Right renal cortex interstitium (tissue), 3 donors: ENCODE measurements at places on chromosomes 7 and 10. TPM values are rescaled to one million over a fixed set of nuclear protein-coding genes. Genes with fewer than 3 reads are reported as not detected.

GJC3 gene
- 1.0 TPM for polyA plus RNA-seq

SLC29A4 gene
- 15.9 TPM for polyA plus RNA-seq

ADAM22 gene
- 13.1 TPM for polyA plus RNA-seq

CTAGE4 gene
- polyA plus RNA-seq: 2.6 TPM

TUBAL3 gene
- 0.19 TPM for polyA plus RNA-seq

PRXL2A gene
- 124 TPM for polyA plus RNA-seq

SLC16A9 gene
- polyA plus RNA-seq: 46.6 TPM

OR13A1 gene
- not detected for polyA plus RNA-seq

LUC7L2 gene
- polyA plus RNA-seq: 139 TPM

FAM24A gene
- not detected for polyA plus RNA-seq

RGS10 gene
- 36.3 TPM for polyA plus RNA-seq

TAS2R3 gene
- 0.80 TPM for polyA plus RNA-seq

CCL24 gene
- polyA plus RNA-seq: not detected

A1CF gene
- 5.8 TPM for polyA plus RNA-seq

STEAP1 gene
- 10.7 TPM for polyA plus RNA-seq

NUDT13 gene
- 5.2 TPM for polyA plus RNA-seq

SPDYE6 gene
- polyA plus RNA-seq: 2.4 TPM

BTBD16 gene
- 0.60 TPM for polyA plus RNA-seq

CTAGE6 gene
- not detected for polyA plus RNA-seq
